NCI-H1930 (cell line): ENCODE measurements at places on chromosomes 5 and 9.

- no peak for DNase-seq
Measured at GRCh38 chr5:127621601-127622325, 27.1 kb upstream of the CTXN3 start.

- peak; percentile 82 for DNase-seq
Measured at GRCh38 chr9:126417043-126417442, 90.4 kb downstream of the MVB12B start.

GRCh38 chr9:68974431-68974830 is 39.5 kb downstream of the PRKACG start:
- no peak for DNase-seq

DNA sequence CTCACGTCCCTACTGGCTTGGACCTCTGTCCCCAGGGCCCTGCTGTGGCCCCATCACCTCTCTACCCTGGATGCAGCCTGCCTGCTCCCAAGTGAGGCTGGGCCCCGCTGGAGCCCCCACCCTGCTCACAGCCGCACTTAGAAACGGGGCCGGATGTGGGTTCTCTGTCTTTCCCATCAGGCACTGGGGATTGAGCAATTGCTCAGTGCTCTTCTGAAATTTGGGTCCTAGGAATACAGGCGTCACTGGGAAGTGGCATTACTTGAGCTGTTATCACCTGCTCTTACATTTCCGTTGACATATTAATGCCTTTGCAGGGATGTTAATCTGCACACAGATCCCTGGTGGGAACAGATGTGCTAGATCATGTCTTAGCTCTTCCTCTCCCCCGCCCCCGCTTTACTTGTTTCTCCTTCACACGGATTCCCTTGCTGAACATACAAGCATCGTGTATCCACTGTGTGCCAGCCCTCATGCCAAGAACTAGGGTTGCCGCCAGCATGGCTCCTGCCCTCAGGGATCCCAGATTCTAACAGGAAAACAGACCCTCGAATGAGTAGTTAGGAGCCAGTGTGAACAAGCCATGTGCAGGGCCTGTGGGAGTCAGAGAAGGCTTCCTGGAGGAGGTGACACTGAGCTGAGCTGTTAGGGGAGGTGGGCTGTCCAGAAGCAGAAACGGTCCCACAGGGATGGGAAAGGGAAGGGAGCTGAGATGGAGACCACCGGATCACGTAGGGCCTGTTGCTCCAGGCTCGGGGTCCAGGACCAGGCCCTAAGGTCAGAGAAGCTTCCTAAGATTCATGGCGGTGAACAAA is 65.1 kb downstream of the NEK6 start:
- no peak for DNase-seq

- DNase-seq, result no peak
Measured at GRCh38 chr9:129888293-129889121, 53.2 kb downstream of the USP20 start.

GRCh38 chr9:75541734-75542133 is 348.7 kb upstream of the PCSK5 start:
- DNase-seq, result no peak

- DNase-seq, result no peak
Measured at GRCh38 chr9:137423514-137424291, 510 bp downstream of the NOXA1 start.

GRCh38 chr5:4942831-4943178 is 197.3 kb upstream of the ADAMTS16 start:
- no peak for DNase-seq

DNA sequence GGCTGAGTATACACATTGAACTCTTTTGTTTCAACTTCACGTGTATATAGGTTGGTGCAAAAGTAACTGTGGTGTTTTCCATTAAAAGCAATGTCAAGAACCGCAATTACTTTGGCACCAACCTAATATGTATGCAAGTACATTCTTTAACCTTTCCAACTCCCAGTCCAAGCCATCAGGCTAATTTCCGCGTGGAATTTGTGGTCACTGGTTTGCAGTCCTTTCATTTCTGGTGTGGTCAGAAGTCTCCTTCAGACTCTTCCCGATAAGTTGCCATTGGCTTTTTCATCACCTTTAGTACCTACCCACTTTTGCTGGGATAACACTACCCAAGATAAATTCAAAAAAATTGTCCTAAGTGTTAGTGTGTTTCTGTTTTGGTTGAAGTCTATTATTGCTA is 84.0 kb downstream of the RGS3 start:
- no peak for DNase-seq

GRCh38 chr5:171418982-171419687 is at the start of gene FGF18:
Gene FGF18 (plus strand): TSS chr5:171419647. CDS start chr5:171420200, 553 bp downstream.
- peak; percentile 35 for DNase-seq

DNA sequence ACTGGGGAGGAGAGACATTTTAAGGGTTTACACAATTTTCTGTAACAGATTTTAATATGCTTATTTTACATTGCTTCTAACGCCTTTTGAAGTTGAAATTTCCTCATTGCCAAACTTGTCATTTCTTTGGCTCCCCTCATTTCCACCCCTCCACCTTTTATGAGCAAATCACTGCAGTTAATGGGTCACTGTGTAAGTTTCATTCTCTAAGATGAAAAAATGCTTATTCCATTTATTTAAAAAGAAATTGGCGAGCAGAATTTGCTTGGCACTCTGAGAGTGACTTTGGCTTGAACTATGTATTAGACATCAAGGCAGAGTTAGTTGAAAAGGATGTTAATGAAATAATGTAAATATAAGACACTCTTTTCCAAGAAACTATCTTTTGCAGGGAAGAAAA is 66.6 kb downstream of the ITGA1 start:
- no peak for DNase-seq

DNA sequence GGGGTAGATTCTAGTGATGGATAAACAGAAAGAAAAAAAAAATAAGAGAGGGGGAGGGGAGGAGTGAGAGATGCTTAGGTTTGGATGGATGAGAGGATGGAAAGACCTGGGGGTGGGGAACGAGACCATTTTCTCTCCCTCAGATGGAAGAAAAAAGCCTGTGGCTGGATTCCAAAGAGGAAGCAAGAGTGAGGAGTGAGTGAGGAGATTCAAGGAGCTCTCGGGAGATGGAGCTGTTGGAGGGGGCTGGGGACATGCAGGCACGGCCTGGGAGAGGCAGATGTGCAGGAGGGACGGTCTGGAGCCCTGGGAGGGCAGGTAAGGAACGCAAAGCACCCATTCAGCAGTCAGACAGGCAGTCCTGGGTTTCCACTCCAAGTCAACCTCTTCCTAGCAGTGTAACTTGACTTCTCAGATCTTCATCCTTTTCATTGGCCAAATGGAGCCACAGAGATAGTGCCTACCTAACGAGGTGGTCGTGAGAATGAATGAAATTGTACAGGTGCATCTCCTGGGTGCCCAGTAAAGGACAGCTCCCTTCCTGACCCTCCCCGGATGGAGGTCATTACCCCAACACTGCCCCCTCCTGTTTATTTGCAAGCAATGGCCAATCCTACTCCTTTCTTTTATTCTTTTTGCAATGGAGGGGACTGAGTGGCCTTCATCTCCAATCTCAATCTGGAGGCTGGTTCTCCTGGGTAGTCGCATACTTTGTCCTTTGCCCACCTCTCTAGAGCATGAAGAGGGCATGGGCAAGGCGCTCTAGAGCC is 52.2 kb downstream of the PCDH1 start:
- DNase-seq, result no peak

DNA sequence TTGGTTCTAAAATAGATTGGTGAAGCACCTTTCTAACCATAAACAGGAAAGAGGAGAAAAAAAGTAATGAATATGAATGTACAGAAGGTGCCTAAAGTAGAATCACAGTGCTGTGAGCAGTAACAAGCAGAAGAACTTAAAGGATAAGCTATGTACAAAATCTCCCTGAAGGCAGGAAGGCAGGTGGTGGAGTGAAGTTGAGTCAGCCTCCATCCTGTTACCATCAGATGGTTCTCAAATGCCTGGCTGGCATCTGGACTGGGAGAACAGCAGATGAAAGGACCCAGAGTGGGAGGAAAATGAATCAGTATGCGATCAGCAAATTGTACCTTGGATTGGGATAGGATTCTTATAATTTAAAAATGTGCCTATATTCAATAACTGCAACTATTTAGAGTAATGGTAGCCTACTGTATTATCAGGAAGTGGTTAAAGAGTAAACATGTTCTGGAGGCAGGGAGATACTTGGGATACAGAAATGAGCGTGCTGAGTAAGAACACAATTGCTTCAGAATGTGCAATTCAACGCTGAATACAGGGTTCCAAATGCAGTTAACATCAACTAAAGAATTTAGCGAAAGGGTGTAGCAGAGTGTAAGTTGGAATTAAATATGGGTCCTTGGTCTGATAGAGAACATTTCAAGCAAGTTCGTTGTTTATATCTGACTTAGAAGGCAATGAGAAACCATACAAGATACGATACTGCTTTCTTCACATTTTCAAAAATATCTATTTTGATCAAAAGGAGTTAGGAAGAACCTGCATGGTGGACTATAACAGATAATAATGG is 21.1 kb upstream of the FER start:
- DNase-seq, result no peak

DNA sequence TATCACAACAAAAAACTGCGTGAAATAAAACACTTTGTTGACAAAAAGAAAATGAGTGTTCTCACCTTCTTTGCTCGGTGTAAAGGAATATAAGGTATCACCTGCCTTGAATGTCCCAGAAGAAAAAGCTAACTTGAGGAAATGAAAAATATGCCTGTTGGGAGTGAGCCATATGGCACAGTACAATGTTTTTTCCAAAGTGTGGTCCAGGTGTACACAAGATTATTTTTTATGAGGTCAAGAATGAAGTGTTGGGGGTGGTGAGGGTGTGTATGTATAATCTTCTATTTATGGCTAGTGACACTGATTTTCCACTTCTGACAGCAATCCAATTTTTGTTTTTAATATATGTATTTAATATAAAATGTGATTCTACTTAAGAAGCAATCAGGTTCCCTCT is 134.4 kb downstream of the RFX3 start:
- DNase-seq, result no peak

- DNase-seq, result no peak
Measured at GRCh38 chr5:37807621-37808301, 32.1 kb downstream of the GDNF start.

GRCh38 chr5:8114597-8115266 is 245.8 kb downstream of the MTRR start:
- DNase-seq, result no peak

DNA sequence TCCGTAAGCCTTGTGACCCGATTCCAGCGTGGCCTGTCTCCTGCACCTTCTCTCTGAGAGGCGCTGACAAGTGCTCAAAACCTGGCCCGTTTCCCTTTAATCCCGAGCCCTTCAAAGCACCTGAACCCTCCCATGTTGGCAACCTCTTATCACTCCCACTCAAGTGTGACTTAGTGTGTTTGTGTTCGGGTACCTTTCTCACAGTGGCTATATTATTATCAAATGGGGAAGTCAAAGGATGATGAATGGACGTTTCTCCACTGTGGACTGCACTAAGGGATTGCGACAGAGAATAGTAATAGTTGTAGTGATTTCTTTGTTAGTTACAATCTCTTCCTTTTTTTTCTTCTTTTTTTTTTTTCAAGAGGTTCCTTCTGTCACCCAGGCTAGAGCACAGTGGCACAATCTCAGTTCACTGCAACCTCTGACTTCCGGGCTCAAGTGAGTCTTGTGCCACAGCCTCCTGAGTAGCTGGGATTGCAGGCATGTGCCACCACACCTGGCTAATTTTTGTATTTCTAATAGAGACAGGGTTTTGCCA is 65.4 kb upstream of the TNFSF8 start:
- no peak for DNase-seq

- no peak for DNase-seq
Measured at GRCh38 chr5:75040973-75041372, 11.4 kb downstream of the GCNT4 start.

DNA sequence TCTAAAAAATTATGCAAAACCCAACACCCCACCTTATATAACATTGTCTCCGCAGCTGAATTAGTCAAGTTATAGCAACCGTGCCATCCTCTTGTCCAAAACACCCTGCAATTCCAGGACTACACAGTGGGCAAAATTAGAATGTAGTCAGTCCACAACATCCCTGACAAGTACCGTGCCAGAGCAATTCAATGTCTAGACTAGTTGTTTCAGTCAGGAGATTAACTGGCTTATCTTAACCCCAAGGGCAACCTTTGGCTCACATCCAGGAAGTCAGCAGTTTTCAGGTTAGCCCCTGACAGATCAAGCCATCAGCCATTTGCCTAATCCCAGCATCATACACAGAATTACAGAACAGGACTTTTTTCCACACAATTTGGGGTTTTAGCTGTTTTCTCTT is 240.8 kb upstream of the TMEM161B start:
- DNase-seq, result no peak

DNA sequence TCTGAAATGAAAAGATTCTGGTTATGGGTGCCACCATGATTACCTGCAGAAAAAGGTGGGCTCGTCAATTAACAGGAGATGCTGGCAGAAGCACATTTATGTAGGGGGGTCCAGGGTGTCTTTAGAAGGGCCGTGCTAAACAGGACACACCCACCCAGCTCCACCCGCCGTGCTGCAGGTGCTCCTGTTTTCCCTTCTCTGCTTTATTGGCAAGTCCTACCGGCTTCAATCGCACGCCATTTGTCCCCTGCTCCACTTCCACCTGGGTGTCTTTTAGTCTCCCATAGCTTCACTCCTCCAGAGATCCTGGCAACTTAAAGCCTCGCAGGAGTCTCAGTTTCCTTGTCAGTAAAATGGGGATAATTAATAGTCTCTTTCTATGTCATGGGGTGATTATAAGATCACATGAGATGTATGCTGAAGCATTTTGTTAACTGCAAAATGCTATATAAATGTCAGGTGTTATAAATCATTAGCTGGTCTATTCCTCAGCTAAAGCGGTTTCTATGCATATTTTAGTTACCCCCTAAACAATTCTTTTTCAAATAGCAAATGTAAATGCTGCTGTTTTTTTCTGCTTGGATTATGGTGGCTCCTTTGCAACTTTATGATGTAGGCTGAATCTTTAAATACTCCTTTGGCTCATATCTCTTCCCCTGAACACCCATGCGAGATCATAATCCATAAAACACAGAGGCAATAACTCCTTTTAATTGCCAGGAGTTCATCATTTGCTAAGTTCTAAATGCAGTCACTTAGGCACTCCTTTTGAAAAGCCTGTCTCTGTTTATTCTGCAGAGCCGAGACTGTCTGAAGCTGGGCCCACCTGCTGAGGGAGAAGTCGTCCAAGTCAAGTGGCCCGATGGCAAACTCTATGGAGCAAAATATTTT is 406.9 kb downstream of the KDM4C start:
- DNase-seq, result no peak
